ENCODE measurements at places on chromosomes 2 and 18.

DNA sequence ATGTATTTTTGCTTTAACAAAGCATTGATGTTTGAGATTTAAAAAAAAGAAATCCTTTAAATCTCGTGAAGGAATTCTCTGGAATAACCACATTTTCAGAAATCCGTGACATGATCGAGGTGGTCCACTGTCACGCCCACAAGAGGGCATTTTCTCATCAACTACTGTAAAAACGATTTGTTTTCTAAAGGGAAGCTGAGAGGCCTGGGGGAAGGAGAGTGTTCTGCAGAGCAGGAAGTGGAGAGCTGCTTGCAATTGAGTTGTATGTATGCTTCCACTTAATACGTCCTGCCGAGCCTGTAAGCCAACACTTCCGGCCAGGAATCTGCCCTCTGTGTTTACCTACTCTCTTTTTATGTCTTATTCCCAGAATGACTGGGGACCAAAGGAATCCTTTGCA is 19.4 kb downstream of the KLHL29 start:
- no peak for DNase-seq

GRCh38 chr2:38744399-38744780 is 6.8 kb downstream of the SRSF7 start:
- no peak for DNase-seq

GRCh38 chr2:231272991-231273390 is 74.6 kb downstream of the ARMC9 start:
- DNase-seq: no peak

GRCh38 chr2:239818531-239819011 is 206.6 kb downstream of the NDUFA10 start:
- DNase-seq: no peak

- no peak for DNase-seq
Measured at GRCh38 chr2:150351922-150352321, 135.5 kb downstream of the RND3 start.

DNA sequence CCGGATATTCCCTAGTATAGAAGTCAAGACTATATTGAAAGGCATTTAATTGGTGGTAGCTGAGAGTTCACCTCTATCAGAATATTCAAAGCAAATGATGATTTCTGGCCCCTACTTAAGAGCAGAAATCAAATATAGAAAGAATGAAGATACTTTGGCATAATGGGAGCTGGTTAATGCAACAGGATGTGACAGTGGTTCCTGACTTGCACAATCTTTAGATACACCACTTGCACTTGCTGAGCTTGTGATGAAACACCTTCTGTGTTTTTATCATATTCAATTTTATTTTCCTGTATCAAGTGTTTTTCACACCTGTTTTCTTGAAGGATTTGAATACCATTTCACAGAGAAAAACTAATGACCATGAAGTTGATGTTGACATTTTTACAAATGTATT is 124.1 kb upstream of the CDH19 start:
- DNase-seq: no peak

GRCh38 chr18:28854964-28855363 is 678.0 kb upstream of the CDH2 start:
- no peak for DNase-seq

DNA sequence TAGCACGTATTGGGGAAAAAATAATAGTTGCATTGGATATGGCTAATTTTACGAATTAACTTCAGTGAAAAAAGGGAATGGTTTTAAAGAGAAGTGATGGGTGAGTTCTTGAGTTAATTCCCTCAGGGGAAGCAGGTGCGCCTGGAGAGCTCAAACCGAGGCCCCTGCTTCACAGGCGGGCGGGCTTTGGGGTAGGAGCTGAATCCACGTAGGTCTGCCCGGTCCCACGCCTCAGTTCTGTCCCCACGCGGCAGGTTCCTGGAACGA is 44.1 kb downstream of the GORASP2 start:
- DNase-seq: no peak

GRCh38 chr2:211923019-211923418 is 615.6 kb downstream of the ERBB4 start:
- no peak for DNase-seq

DNA sequence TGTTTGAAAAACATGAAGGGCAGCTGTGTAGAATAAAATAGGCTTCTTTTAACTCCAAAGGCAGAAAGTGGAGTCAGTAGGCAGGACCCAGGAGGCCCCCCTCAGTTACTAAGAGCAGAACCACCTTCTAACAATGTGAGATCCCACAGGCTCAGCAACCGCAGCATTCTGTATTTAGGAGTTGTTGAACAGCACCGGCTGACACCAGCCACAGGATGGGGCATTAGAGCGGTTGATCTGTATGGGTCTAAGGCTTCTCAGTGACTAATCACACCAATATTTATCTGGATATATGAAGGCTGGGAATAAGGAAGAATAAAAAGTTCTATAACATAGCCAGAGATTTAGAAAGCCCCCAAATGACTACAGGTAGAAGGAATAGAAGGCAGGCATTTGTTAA is 51.7 kb downstream of the MYO5B start:
- no peak for DNase-seq

- DNase-seq: no peak
Measured at GRCh38 chr2:56202381-56203121, 18.8 kb downstream of the CCDC85A start.

DNA sequence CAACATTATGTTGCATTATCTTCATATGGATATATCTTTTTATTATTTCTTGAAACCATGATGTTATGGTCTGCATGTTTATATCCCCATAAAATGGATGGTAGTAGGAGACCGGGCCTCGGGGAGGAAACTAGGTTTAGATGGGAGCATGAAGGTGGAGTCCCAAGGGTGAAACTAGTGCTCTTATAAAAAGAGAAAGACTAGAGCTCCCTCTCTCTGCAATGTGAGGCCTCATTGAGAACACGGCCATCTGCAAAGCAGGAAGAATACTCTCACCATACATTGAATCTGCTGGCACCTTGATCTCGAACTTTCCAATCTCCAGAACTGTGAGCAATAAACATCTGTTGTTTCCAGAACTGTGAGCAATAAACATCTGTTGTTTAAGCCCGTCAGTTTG is 64.0 kb downstream of the NXPH2 start:
- DNase-seq: no peak

DNA sequence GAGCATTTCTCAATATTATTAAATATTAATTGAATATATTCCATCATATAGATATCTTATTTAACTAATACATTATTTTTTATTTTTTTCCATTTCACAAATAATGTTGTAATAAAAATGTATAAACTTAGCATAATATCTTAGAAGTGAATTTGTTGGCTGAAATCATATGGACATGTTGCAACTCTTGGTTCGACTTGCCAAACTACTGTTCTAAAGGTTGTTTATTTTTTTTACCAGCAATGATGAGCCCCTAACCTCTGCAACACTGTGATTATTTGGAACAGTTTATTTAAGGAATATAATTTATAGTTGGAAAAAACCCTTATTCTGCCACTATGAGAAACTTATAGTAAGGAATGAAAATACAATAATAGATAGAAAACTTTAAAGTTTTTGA is 8.8 kb upstream of the NAB1 start:
- no peak for DNase-seq

DNA sequence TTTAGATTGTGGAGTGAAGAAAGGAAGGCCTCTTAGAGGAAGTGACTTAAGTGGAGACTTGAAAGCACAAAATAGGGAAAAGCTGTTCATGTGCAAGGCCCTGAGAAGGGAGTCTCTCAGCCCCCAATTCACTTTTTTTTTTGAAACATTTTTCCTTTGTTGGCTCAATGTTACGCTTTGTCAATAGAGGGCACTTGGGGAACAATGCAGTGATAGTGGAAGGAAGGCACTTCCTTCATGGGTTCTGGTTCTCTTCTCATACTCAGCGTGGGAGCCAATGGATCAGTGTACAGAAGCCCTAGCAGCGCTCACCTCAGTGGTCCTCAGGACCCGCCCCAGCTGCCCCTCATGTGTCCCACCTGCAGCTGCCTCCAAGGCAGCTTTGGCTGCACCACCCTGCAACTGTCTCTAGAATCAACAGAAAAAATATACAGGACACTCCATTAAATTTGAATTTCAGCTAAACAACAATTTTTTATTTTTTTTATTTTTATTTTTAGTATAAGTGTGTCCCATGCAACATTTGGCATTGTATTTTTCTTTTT is 8.6 kb upstream of the C2orf42 start:
- no peak for DNase-seq

- DNase-seq: no peak
Measured at GRCh38 chr18:76463872-76464271, 31.2 kb downstream of the ZNF516 start.

DNA sequence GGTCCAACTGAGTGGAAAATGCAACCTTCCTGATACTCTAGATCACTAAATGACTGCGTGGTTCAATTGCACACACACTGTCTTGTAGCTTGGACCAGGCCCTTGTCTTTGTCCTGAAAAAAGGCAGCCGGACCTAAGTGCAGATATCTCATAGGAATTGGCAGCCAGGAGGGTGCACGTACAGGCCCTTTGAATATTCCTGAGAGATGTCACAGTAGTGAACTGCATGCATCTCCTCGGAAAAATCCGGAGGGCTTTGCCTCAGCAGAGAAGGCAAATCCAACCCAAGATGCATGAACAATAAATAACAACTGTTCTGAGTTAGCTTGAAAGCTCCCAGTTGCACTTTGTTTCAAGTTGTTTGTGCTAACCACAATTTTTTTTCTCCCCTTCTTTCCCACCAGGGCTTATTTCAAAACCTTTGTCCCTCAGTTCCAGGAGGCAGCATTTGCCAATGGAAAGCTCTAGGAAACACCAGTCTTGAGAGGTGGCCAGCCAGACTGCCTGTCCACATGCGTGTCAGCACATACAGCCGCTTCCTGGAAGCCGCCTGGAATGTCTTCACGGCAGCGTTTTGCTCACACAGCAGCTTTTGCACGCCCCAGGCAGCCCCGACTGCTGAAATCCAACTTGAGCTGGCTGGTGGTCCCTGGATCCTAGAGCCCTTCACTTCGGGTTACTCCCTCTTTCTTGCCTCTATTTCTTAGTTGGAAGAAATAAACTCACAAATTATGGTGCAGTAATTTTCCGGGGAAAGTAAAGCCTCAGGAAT is 54.4 kb upstream of the FOSL2 start:
- DNase-seq: no peak

DNA sequence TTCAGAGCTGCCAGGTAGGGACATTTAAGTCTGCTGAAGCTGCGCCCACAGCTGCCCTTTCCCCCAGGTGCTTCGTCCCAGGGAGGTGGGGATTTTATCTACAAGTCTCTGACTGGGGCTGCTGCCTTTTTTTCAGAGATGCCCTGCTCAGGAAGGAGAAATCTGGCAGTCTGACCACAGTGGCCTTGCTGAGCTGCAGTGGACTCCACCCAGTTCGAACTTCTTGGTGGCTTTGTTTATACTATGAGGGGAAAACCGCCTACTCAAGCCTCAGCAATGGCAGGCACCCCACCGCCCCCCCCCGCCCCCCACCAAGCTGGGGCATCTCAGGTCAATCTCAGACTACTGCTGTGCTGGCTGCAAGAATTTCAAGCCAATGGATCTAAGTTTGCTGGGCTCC is 458.1 kb upstream of the RAB12 start:
- DNase-seq: no peak

DNA sequence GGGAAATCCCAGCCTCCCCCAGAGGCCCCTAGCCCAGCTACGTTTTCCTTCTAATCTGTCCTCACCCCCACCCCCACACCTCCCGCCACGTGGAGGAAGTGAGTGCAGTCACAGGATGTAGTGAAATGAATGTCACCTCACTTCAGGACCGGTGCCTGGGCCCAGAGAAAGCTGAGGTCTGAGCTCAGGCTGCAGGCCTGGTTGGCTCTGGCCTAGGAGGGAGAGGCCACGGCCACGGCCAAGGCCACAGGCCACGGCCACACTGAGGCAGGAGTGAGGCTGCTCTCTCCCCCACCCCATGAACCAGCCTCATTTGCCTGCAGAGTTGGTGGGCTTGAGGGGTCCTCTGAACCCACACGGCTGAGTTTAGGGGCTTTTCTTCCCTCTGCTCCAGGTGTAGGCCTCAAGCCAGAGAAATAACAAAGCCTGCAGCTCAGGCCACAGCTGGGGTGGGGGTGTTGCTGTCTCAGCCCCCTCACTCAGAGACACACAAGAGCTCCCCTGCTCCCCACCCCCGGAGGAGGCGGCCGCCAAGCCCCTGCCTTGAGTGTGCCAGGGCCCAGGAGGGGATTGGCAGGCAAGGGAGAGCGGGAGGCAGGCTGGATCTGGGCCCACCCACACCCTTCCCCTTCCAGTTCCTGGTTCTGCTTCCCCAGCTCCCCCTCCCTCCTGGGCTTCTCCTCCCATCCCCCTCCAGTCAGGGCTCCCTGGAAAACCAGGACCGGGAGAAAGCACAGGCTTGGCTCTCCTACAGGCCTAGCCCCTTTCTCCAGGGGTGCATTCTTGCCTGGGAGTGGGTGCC is 27.0 kb downstream of the DNMT3A start:
- DNase-seq: peak; percentile 91

GRCh38 chr18:5596585-5596984 is 52.8 kb upstream of the EPB41L3 start:
- DNase-seq: no peak

DNA sequence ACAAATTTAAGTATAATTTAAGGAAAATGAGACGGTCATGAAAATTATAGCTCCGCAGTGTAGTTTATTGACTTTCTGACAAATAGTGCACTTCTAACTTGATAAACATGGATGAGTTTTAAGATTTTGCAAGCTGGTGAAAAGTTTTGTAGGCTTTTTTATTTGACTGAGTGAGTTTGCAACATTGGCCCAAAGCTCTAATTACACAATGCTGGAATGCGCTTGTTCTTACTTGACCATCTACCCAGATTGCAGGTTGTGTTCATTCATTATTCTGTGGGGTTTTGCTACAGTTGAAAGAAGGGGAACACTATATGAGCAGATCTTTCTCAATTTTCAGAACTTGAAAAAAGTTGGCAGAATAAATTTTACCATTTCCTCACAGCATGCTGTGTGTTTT is 13.5 kb downstream of the SPOPL start:
- DNase-seq: no peak

GRCh38 chr2:140248623-140249022 is 1468.4 kb upstream of the NXPH2 start:
- no peak for DNase-seq

DNA sequence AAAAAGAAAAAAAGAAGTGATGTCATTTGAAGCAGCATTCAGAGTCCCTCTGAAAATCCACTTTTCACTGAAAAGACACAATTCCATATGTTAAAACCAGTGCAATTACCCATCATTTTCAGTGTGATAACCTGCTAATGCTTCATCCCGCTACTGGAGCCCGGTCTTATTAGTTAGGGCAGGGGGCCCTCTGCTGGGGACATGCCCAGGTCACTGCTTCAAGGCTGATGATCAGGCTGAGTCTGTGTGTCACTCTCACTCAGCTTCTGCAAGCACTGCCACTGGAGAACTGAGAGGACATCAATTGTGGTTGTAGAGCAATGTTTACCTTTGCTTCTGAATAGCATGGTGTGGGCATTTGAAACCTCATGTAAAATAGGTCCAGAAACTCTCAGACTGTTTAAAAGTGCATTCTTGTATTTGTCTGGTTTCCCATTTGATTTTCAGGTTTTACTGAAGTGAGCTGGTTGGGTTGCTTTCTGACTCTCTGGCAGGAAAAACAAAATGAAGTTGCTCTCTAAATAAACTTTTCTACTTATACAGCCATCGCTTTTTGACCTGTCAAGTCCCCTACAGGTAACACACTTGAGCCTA is 49.2 kb upstream of the NXPH2 start:
- DNase-seq: no peak

- DNase-seq: peak; percentile 3
Measured at GRCh38 chr18:53698907-53699306, 525.6 kb downstream of the MBD2 start.

GRCh38 chr18:10015941-10016819 is 102.4 kb downstream of the VAPA start:
- DNase-seq: no peak
